ENCODE measurements at places on chromosomes 6 and 20.

DNA sequence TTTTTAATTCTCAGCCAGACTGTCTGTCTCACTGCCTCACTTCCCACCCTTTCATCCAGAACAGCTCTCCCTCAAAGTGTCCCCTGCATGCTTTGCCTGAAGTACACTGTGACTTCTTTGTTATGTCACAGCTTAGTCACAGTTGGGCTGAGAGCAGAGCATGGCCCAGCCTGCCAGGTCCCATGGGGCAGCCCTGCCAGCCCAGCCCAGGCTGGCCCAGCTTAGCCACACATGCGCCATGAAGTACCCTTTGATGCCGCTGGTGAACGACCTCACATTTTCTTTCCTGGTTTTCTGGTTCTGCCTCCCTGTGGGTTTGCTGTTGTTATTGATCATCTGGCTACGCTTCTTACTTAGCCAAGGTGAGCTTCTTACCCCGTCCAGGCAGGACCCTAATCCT, at the start of gene ADIG:
TSS of gene ADIG (plus strand) at position 185 of the 400 bp plus-strand sequence. CDS start at position 239, 54 bp downstream.
- no peak for DNase-seq

DNA sequence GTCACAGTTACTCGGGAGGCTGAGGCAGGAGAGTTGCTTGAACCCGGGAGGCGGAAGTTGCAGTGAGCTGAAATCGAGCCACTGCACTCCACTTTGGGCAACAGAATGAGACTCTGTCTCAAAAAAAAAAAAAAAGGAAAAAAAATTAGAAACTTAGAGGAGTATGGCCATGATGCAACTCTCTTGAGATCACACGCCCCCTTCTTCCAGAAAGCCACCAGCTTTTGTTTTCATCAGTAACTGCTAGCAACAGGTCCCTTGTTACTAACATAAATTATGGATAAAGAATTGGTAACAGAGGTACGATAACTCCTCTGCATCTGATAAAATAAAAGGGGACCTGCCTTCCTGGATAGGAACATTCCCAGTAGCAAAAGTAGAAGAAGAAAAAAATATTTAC, 308.2 kb downstream of the CD83 start:
- no peak for DNase-seq

DNA sequence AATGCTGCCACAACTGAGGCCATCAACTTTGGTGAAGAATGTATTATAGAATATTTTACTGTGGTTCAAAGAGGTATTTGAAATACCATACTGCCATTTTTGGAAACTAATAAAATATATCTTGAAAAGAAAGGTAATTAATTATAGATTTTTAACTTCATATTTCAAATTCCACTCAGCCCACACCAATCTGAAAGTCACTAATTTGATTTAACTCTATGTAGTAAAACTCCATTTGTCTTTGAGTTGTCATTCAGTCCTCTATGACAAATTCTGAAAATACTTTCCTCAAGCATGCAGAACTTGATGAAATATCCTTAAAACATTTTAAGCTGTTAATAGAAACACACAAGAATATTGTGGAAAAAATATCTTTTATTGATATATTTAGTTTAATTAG, 1196.7 kb upstream of the CITED2 start:
- no peak for DNase-seq

GRCh38 chr20:13492001-13492481, 146.7 kb downstream of the TASP1 start:
- no peak for DNase-seq

DNA sequence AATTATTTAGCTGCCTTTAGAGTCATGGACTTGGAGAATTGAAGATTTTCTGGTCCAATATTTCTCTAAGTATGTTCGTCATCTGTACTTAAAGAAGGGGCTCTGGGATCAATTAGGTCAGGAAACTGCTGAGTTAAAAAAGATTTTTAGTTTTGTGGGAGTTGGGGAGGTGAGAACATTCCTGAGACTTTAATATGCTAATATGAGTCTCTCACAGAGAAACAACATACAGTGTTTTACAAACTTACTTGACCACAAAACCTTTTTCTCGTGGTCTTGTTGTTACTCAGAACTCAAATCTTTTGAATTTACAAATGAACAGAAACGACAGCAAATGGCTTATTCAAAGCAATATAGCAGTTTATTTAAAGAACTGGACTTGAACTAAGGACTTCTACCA, 67.9 kb downstream of the LIN28B start:
- DNase-seq: no peak

GRCh38 chr6:72739368-72739779, 117.5 kb downstream of the KCNQ5 start:
- DNase-seq: no peak

DNA sequence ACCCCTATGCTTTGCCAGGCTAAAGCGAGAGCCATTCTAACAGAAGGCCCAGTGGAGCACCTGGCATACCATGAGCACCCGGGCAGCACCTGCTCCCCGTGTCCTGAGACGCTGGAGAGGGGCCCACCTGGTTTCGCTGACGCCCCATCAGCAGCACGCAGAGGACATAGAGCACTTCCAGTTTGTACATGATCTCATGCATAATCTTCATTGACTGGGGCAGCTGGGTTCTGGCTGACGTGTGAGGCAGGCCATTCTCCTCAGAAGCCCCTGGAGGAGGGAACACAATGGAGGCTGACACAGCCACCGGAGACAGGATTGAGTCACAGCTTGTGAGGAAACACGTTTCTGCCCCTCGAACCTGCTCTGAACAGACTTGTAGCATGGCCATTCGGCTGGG, 65.4 kb downstream of the MYH7B start:
- DNase-seq: no peak

DNA sequence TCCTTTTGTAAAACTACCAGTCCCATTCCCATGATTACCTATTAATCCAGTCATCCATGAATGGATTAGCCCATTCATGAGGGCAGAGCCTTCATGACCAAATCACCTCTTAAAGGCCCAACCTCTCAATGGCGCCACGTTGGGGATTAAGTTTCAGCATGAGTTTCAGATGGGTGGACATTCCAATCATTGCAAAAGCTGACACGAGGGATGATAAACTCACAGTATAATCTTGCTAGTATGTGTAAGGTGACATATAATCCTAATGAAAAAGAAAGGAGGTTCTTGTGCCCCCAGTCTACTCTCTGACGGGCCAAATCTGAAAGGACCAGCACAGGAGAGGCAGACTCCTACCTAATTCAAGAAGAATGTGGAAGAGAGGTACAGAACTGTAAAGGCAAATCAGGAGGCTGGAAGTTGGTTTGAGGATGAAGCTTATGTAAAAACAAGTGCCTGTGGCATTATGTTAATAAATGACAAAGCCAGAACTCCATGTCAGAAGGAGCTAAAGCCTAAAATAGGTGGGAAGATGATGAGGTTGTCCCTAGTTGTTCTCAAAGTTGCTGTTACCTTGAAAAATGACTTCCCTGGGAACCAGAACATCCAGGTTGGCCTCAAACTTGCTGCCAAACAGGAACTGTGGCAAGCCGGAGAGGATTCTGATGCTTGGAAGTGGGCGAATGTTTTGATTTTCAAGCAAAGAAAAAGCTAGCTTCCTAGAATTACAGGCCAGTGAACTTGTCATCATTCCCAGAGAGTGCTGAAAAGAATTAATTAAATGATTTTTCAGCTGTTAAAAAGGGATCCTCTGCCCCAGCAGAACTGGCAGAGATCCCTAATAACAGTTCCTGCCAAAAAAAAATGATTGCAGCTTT, 106.5 kb upstream of the TIAM2 start:
- DNase-seq: no peak

GRCh38 chr6:118469468-118469867, 78.6 kb upstream of the PLN start:
- DNase-seq: peak; percentile 35

- DNase-seq: no peak
Measured at GRCh38 chr20:58308680-58309527, 611 bp upstream of the RAB22A start.

- DNase-seq: no peak
Measured at GRCh38 chr6:78910010-78910409, 42.7 kb downstream of the IRAK1BP1 start.

GRCh38 chr20:58297394-58297793, 12.1 kb upstream of the RAB22A start:
- no peak for DNase-seq

DNA sequence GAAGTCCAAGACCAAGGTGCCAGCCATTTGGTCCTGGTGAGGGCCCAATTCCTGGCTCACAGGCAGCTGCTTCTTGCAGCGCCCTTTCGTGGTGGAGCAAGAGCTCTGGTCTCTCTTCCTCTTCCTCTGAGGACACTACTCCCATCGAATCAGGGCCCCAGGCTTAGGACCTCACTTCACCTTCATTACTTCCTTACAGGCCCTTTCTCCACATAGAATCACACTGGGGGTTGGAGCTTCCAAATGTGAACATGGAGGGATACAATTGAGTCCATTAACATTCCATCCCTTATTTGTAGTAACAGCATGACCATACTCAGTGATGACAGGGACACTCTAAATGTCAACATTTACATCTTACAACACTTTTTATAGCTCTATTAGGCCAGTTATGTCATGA, 2.3 kb downstream of the RAMACL start:
- no peak for DNase-seq

- no peak for DNase-seq
Measured at GRCh38 chr20:19745584-19745983, 12.5 kb upstream of the RIN2 start.

DNA sequence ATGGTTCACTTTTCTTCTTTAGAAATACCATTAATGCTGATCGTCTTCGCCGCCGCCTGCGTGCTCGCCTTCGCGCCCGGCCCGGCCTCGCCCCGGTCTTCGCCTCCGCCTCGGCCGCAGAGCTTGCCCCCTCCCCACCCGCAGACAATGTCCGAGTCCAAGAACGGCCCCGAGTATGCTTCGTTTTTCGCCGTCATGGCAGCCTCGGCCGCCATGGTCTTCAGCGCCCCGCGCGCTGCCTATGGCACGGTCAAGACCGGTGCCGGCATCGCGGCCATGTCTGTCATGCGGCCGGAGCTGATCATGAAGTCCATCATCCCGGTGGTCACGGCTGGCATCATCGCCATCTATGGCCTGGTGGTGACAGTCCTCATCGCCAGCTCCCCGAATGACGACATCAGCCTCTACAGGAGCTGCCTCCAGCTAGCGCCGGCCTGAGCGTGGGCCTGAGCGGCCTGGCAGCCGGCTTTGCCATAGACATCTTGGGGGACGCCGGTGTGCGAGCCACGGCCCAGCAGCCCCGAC, 4.8 kb upstream of the PRPH2 start:
- peak; percentile 71 for DNase-seq

- no peak for DNase-seq
Measured at GRCh38 chr20:38132910-38133501, 32.1 kb downstream of the TGM2 start.

DNA sequence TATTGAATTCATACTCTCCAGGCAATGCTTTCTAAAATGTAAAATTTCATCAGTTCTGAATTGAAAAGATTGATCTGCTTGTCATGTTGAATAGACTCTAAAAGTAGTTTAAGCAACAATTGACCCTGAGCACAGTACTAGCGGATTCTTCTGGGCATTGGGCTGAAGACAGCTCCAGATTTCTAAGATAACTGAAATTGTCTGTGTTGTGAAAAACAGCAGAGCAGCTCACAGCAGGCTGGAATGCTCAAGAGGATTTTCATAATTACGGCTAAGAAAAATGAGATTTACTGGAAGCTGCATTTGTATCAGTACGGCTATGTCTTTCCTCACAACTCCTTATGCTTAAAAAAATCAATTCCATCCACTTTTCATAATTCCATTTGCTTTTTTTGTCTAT, 373.7 kb downstream of the HACE1 start:
- DNase-seq: no peak
